ENCODE measurements at places on chromosomes 12 and 14.
A peak's percentile ranks its signal among the peaks of the same experiment; 100 is the strongest.

GRCh38 chr14:45698462-45699134 lies 445.6 kb upstream of the MIS18BP1 start:
- no peak overlapping the region for H3K4me3 ChIP-seq
- H3K27me3 ChIP-seq: no peaks in the 10 kb centered on the region
- H3K4me1 ChIP-seq: peaks cover 14% of the 10 kb centered on the region
- no peaks in the 10 kb centered on the region for H3K36me3 ChIP-seq
- DNase-seq: no peak

- no peak overlapping the region for H3K27ac ChIP-seq
- peaks cover 45% of the 10 kb centered on the region for H3K36me3 ChIP-seq
- no peaks in the 10 kb centered on the region for H3K27me3 ChIP-seq
- no peak overlapping the region for H3K4me3 ChIP-seq
- peaks cover 10% of the 10 kb centered on the region for H3K4me1 ChIP-seq
- DNase-seq: no peak
Measured at GRCh38 chr12:117018276-117018675, 80.9 kb downstream of the TESC start.

GRCh38 chr14:74712499-74713394 lies at the start of the genes AREL1 and FCF1:
Gene AREL1 (minus strand): TSS chr14:74713080. CDS start chr14:74685615, 27,465 bp downstream.
Gene FCF1 (plus strand): TSS chr14:74713144. CDS start chr14:74713198, 54 bp downstream.
- H3K4me3 ChIP-seq: peak within 1 kb of the TSS; percentile 97
- H3K4me1 ChIP-seq: peaks cover 23% of the 10 kb centered on the region
- peak; percentile 69 for DNase-seq
- no peaks in the 10 kb centered on the region for H3K36me3 ChIP-seq
- no peaks in the 10 kb centered on the region for H3K27me3 ChIP-seq

DNA sequence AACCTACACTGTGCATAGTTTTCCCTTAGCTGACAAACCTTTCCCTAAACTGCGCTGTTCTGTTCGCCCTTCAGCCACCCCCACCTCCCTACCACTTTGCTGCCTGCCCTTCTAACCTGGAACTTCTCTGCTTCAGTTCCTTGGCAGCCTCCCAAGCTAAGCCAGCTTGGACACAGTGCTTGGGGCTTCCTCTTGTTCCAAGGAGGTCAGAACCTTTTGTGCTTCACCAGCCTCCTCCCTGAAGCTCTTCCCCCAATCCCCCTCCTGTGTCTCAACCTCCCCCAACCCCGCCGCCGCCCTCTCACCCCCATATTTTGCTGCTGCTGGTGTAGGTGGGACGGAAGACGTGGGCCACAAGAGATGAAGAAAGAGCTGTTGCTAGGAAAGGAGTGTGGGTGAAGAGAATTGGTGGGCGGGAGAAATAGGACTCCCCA lies 8.1 kb upstream of the RIC8B start:
- peaks cover 58% of the 10 kb centered on the region for H3K4me1 ChIP-seq
- H3K27me3 ChIP-seq: no peaks in the 10 kb centered on the region
- H3K27ac ChIP-seq: peak overlapping the region; percentile 91
- H3K4me3 ChIP-seq: peak overlapping the region; percentile 21

GRCh38 chr14:103142026-103142425 lies 18.8 kb downstream of the TNFAIP2 start:
- H3K27ac ChIP-seq: no peak overlapping the region
- peaks cover 37% of the 10 kb centered on the region for H3K27me3 ChIP-seq
- no peak for DNase-seq

GRCh38 chr14:61145903-61146481 lies 135.1 kb downstream of the TMEM30B start:
- H3K27ac ChIP-seq: no peak overlapping the region
- no peaks in the 10 kb centered on the region for H3K27me3 ChIP-seq
- DNase-seq: no peak
- peaks cover 21% of the 10 kb centered on the region for H3K4me1 ChIP-seq
- no peak overlapping the region for H3K4me3 ChIP-seq
- peaks cover 16% of the 10 kb centered on the region for H3K36me3 ChIP-seq

- no peak for DNase-seq
- H3K4me3 ChIP-seq: peak overlapping the region; percentile 1
- no peak overlapping the region for H3K27ac ChIP-seq
- peaks cover 73% of the 10 kb centered on the region for H3K4me1 ChIP-seq
- peaks cover 1% of the 10 kb centered on the region for H3K27me3 ChIP-seq
Measured at GRCh38 chr12:106119301-106119700, 19.5 kb downstream of the NUAK1 start.

GRCh38 chr12:62581288-62582064 lies 114.8 kb downstream of the MON2 start:
- no peak for DNase-seq
- no peak overlapping the region for H3K27ac ChIP-seq
- H3K4me3 ChIP-seq: no peak overlapping the region
- peaks cover 24% of the 10 kb centered on the region for H3K4me1 ChIP-seq

GRCh38 chr14:57153286-57153685 lies 115.4 kb downstream of the EXOC5 start:
- no peak overlapping the region for H3K4me3 ChIP-seq
- H3K4me1 ChIP-seq: no peaks in the 10 kb centered on the region
- peaks cover 2% of the 10 kb centered on the region for H3K27me3 ChIP-seq
- no peak overlapping the region for H3K27ac ChIP-seq

DNA sequence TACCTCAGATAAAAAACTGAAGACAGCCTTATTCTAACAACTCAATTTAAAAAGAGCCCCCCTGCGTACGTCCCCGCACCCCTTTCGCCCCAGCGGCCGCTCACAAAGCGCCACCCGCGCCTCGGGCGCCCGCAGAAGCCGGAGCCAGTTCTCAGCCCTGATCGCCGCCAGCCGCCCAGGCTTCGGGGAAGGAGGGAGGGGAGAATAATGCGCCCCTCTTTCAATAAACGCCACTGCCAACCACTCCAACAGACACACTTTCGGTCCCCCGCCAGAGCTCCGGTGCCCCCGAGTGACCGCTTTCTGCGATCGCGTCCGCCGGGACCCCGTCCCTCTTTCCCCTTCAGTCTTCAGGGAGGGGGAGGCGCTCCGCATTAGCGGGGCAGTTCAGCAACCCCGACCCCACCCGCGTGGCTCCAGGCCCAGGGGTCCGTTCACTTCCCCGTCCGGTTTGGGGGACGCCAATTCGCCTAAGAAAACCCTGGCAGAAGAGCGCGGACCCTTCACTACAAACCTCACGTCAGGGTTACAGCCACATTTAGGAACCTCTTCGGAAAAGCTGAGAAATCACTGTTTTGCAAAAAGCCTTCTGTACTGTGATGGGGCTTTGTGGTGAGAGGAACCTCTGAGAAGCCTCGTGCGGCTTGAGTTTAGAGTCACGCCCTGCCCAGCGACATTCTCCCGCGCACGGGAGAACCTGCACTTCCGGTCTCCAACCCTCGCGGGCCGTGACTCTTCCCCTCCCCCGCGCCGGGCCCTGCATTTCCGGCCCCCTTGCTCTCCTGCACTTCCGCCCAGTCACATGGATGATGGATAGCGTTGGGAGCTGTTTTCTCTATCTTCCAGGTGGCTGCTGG lies 18.7 kb downstream of the FOXG1 start:
- DNase-seq: no peak
- H3K27me3 ChIP-seq: peaks cover 95% of the 10 kb centered on the region
- peaks cover 3% of the 10 kb centered on the region for H3K36me3 ChIP-seq
- no peak overlapping the region for H3K27ac ChIP-seq
- H3K4me1 ChIP-seq: peaks cover 5% of the 10 kb centered on the region

GRCh38 chr14:51628238-51628637 lies 23.5 kb upstream of the FRMD6 start:
- no peak overlapping the region for H3K27ac ChIP-seq
- peaks cover 2% of the 10 kb centered on the region for H3K36me3 ChIP-seq
- no peaks in the 10 kb centered on the region for H3K4me1 ChIP-seq
- H3K27me3 ChIP-seq: no peaks in the 10 kb centered on the region
- no peak for DNase-seq

DNA sequence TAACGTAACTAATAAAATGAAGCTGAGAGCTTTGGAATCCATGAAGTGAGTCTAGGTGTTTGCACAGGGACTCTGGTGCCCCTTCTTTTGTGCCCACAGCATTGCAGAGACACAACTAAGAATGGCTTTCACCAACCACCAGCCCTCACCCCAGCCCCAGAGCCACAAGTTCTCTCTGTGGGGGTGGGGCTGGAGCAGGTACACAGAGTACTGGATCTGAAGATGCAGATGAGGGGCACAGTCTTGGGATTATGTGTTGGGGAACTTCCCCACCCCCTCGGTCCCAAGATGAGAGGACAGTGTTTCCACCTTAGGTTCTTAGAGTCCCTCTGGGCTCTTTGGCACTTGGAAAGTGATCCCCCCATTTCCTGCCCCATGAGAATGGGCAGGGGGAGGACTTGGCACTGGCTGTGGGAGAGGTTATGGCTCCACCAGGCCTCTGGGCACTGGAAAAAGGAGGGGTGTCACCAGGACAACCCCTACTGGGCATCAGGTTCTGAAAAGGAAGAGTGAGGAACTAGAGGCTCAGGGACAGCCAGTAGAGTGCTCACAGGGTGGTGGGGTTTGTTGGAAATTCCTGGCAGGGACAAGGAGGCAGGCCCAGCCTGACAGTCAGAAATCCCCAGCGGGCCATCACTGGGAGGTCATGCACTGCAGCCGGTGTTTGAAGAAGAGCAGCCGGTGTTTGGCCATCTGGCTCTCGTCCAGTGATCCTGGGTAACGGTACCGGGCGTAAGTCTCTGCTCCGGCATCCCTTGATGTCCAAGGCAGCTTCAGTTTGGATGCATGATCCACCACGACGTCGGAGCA lies 6.7 kb downstream of the B4GALNT1 start:
- no peak for DNase-seq
- peaks cover 7% of the 10 kb centered on the region for H3K36me3 ChIP-seq
- H3K4me3 ChIP-seq: no peak overlapping the region
- H3K27me3 ChIP-seq: peaks cover 64% of the 10 kb centered on the region
- H3K27ac ChIP-seq: no peak overlapping the region

DNA sequence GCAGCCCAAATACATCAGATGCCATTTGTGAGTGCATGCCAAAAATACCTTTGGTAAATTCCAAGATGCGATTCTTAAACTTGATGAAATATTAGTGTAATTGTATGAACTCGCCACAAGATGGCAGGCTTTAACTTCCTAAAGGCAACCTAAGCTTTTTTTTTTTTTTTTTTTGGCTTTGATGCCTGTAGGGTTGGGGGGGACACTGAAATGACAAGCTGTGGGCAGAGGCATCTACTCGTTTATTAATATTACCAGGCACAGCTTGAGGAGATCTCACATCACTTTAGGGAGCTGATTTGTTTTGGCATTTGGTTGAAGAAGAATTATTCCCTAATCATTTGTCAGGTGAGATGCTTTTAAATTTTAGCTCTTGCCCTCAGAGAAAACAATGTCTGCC lies 126.7 kb upstream of the CCDC196 start:
- H3K36me3 ChIP-seq: no peaks in the 10 kb centered on the region
- no peak overlapping the region for H3K4me3 ChIP-seq
- H3K4me1 ChIP-seq: peaks cover 26% of the 10 kb centered on the region
- DNase-seq: peak; percentile 32
- H3K27ac ChIP-seq: no peak overlapping the region
- peaks cover 29% of the 10 kb centered on the region for H3K27me3 ChIP-seq

DNA sequence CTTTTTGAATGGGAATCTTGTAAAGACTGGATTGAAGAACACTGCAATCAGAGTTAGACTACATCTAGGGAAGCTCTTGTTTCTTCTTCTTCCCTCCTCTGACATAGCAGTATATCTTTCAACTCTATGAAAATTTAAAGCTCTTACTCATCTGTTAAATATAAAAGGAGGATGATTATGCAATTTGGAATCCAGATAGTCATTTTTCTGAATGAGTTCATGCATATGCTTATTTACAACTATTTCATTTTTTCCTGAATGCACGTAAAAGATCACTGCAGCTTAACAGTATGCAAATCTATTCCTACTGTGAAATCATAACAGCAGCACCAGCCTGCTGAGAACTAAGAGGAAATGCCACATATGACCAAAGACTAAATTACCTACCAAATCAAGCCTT lies 133.5 kb upstream of the TMCC3 start:
- H3K27me3 ChIP-seq: no peaks in the 10 kb centered on the region
- DNase-seq: no peak
- H3K4me1 ChIP-seq: no peaks in the 10 kb centered on the region
- no peak overlapping the region for H3K4me3 ChIP-seq
- no peaks in the 10 kb centered on the region for H3K36me3 ChIP-seq

DNA sequence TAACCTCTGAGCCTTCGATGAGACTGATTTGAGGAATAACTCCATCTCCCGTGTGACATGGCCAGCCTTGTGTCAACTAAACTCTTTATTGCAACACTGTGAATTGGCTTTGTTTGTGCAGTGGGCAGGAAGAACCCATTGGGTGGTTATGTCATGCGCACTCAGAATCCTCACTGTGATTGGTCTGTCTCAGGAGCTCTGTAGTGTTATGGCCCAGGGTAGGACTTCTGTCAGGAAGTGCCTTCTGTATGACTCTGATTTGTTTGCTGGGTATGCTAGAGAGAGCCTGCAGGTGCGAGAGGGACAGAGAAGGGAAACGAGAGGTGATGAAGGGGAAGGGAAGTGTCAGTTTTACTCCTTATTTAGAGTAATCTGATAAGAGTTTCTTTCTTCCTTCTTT lies 71.5 kb upstream of the DCD start:
- H3K4me3 ChIP-seq: no peak overlapping the region
- no peaks in the 10 kb centered on the region for H3K4me1 ChIP-seq
- peaks cover 15% of the 10 kb centered on the region for H3K27me3 ChIP-seq
- H3K27ac ChIP-seq: no peak overlapping the region
- DNase-seq: no peak

GRCh38 chr12:40144023-40144422 lies 38.1 kb upstream of the SLC2A13 start:
- no peaks in the 10 kb centered on the region for H3K27me3 ChIP-seq
- no peaks in the 10 kb centered on the region for H3K4me1 ChIP-seq
- H3K36me3 ChIP-seq: no peaks in the 10 kb centered on the region

DNA sequence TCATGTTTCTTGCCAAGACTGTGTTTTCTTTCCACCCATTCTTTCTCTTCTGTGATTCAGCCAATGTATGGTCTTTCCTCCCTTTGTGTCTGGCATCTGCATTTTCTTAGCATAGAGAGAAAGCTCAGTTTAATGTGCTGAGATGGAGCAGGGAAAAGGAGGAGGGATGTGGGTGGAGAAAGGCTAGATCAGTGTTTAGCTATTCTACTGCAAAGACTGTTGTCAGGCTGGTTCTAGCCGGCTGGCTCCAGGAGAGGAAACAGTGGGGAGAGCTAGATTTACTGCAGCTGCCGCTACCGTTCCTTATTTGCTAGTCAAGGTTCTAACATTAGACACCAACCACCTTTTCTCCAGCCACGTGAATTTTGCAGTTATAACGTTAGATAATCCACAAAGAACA lies 5.2 kb upstream of the RIMKLB start:
- peaks cover 37% of the 10 kb centered on the region for H3K4me1 ChIP-seq
- peak overlapping the region; percentile 73 for H3K27ac ChIP-seq
- H3K27me3 ChIP-seq: no peaks in the 10 kb centered on the region
- peak; percentile 25 for DNase-seq
- H3K36me3 ChIP-seq: no peaks in the 10 kb centered on the region

- no peaks in the 10 kb centered on the region for H3K4me1 ChIP-seq
- no peak overlapping the region for H3K4me3 ChIP-seq
- no peaks in the 10 kb centered on the region for H3K36me3 ChIP-seq
- H3K27ac ChIP-seq: no peak overlapping the region
- no peak for DNase-seq
Measured at GRCh38 chr12:103679421-103680170, 92.5 kb downstream of the STAB2 start.

DNA sequence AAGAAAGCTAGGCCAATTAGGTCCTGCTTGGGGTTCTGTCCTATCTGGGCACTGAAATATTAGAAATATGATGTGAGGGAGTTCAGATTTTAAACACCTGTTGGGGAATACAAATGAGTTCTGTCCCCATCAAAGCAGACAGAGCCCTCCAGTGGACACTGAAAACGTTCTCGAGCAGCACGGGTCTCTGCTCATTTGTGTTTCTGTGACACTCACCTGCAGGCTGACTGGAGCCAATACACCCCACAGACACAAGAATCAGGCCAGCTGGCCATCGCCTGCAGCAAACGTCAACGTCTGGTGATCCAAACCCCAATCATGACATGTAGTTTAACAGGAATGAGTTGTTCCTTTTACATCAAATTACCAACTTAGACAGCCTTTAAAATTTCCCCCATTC lies 493.4 kb upstream of the TMEM132C start:
- no peaks in the 10 kb centered on the region for H3K36me3 ChIP-seq
- DNase-seq: no peak
- H3K27me3 ChIP-seq: peaks cover 15% of the 10 kb centered on the region
- no peak overlapping the region for H3K4me3 ChIP-seq
- H3K4me1 ChIP-seq: no peaks in the 10 kb centered on the region
